Right renal cortex interstitium (tissue), 3 donors: ENCODE measurements at places on chromosomes 16 and 17. TPM values are rescaled to one million over a fixed set of nuclear protein-coding genes. Genes with fewer than 3 reads are reported as not detected.

Gene SLC47A1
- 18.2 TPM for polyA plus RNA-seq

Gene SPATA32
- 0.08 TPM for polyA plus RNA-seq

Gene CNTNAP1
- polyA plus RNA-seq: 7.0 TPM

Gene MPV17L
- polyA plus RNA-seq: 8.8 TPM
